ENCODE measurements at places on chromosomes 6 and 20.

DNA sequence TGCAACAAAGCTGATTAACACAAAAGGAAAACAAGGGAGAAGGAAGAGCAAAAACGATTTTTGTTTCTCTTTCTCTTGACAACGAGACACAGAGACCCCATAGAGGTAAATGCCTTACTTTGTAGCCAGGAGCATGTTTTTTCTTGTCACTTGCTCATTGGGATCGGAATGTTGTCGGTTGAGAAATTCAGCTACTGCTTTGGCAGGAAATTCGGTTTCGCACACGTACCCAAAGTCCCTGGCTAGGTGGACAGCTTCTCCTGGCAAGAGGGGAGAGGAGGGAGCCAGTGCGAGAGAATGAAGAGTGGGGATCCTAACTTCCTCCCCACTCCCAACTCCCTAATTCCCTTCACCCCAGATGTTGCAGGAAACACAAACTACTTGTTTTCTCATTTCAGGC is 14.5 kb downstream of the TFAP2A start:
- no peak for DNase-seq

DNA sequence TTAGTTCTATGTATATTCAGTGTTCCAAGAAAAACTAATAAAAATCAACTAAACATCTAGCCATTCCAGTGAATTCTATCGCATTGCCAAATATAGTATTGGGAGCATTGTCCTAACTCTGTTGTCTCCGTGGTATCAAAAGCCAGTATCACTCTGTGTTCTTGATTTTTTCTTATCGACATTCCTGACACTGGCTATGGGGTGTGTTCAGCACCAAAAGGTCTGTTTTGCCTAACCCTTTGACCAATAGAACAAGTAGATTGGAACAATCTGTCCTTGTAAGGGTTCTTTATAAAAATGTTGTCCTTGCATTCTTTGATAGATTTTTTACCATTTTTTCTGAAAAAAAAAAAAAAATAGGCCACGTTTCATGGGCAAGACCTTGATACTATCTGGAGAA is 161.5 kb downstream of the TSHZ2 start:
- DNase-seq: no peak

GRCh38 chr6:125571207-125571755 is 178.2 kb upstream of the HEY2 start:
- no peak for DNase-seq

- DNase-seq: no peak
Measured at GRCh38 chr6:136677822-136678221, 114.5 kb downstream of the MAP3K5 start.

DNA sequence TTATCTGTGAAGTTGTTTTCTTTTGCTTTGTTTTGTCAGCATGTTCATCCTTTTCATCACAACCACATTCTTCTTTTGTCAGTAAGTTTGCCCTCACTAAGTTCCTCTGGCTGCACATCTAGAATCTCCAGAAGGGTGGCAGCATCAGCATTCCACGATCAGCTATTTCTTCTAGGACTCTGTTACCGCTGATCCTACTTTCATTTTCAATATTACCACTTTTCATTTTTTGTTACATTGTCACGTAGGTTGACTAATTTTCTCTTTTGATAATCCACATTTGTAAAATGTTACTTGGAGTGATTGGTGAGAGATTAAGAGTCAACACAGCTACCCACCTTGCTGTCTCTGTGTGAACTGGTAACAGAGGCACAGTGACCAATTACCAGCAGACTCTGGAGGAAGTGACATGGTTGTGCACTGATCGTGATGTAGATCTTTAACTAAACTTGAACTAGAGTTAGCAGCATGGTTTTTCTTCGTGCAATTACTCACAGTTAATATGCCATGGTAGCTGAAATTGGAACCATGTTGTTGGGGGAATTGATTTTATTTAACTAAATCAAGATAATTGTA is 307.9 kb upstream of the SLC35B3 start:
- DNase-seq: no peak

DNA sequence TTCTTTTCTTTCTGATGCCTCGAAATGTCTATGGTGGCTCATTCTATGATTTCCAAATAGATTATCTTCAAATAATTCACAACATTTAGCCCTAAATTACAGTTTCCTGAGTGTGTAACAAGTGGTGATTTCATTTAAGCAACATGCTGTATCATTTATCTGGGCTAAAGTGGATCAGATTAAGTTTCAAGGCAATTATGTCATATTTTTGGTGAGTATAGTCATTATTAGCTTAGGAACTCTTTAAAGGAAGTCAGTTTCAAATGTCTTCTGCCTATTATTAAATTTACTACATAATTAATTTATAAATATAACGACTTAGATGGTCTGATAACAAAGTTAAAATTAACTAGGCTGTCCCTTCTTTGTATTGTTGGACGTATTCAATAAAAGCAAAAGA is 847.9 kb upstream of the FLRT3 start:
- no peak for DNase-seq

DNA sequence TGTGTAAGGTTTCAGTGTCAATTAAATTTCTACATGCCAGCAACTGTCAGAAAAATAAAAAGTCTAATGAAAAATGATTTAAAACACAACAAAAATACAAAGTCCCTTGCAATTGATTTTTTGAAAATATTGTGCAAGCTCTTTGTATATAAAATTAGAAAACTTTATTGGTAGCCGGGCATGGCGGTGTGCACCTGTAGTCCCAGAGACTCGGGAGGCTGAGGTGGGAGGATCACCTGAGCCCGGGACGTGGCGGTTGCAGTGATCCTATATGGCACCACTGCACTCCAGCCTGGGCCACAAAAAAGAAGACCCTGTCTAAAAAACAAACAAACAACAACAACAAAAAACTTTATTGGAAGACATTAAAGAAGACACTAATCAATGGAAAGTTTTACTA is 6.0 kb upstream of the OVOL2 start:
- no peak for DNase-seq

DNA sequence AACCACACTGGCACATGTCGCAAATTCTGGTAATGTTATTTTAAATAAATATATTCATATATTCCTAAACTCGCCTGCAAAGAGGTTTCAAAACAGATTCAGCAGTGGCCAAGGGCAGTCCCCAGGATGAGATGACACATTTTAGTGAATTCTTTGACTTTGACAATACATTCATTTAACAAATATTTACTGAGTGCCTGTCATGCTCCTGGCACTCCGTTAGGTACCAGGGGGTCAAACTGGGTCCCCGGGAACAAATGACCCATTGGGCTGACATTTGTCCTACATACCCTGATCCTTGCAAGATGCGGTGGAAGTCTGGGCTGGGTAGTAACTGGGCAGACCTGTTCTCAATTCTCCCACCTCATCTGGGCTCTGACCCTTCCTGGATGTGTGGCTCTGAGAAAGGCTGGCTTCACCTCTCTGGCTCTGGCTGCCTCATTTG is 74.9 kb downstream of the FYN start:
- no peak for DNase-seq

DNA sequence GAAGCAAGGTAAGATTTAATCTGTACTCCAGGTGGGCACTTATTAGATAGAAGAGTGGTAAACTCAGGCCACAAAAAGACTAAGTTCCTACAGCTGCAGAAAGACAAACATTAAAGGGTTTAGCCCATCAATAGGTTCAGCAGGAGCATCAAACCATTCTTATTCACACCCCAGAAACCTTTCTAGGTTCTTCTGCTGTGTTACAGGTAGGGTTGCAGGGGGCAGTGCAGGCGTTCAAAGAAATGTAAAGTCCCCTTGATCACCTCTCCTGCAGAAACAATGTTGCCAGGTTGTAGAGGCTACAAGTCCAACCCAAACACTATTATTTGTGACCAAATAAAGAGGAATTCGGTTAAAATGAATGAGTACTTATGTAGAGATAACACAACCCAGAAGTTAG is 31.8 kb downstream of the PHACTR1 start:
- DNase-seq: no peak

GRCh38 chr6:35209081-35209480 is 4.7 kb upstream of the SCUBE3 start:
- peak; percentile 33 for DNase-seq

DNA sequence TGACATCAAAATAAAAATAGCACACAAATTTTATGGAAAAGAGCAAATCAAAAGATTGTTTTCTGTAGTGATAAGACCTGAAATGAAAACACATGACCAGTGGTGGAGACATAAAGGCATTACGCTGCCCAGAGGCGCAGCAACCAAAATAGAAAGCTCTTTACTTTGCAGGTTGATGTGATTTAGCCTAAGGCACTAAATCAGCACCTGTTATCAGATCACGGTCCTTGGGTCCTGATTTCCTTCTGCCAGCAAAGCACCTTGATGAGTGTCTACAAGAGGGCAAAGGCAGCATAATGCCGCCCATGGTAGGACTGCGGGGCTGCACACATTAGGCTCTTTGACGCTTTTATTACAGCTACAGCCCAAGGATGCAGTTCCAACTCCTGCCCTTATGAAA is 19.3 kb upstream of the RAMACL start:
- no peak for DNase-seq

DNA sequence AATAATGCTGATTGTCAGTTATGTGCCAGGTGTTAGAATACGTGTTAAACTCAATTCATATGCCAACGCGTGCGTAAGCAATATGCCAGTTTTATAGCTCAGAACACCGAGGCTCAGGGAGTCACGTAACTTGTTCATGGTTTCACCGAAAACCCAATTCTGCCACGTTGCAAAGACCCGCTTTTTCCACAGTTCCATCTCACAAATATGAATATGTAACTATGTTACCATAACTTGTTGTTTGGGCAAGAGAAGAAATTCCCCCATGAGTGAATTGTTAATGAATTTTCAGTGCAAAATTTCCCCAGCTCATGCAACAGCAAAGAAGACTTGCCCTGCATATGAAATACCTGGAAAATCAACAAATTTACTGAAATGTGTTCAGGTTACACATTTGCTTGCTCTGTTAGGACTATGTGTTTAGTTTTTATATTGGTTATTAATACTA is 30.1 kb downstream of the SF3B5 start:
- DNase-seq: no peak

DNA sequence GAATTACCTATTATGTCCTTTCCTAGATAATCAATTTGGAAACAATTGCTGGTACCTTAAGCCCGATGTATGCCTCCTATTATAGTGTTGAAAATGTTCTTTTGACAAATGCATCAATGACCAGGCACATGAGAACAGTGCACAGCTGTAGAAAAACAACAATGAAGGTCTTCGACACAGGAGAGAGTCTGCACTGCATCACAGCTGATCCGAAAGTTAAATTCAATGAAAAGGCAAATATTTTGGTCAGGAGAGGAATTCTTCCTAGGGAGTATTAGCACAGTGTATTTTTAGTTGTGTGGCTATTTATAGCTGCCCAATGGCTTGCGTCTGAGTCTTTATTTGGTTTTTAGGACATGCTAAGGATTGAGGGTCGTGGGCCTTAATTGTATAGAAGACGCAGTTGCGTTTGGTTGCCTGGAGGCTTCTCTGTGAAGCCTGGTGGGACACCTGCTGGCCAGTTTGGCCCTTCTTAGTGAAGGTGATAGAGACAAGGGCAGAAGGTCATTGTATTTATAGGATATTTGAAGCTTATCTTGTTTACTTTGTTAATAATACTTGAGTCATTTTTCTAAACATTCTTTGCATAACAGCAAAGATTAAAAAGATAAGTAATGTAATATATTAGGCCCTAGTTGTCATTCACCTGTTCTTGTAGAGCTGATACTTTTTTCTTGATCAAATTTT is 72.3 kb downstream of the CDYL start:
- DNase-seq: no peak

DNA sequence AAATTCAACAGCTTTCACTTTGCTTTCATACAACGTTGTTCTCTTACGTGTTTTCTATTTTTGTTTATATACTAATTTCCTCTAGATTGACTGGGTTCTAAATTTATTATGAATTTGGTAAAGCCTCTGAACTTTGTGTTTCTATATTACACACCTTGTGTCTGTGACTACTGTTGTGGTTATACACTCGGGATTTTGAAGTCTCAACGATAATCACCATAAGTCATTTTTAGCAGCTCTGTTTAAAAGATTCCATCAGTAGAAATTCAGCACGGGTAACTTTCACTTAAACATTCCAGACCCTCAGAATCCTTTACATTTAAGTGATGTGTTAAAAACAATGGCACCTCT is 31.8 kb upstream of the HBS1L start:
- DNase-seq: no peak

- DNase-seq: no peak
Measured at GRCh38 chr6:74459260-74459659, 746.6 kb downstream of the COL12A1 start.

DNA sequence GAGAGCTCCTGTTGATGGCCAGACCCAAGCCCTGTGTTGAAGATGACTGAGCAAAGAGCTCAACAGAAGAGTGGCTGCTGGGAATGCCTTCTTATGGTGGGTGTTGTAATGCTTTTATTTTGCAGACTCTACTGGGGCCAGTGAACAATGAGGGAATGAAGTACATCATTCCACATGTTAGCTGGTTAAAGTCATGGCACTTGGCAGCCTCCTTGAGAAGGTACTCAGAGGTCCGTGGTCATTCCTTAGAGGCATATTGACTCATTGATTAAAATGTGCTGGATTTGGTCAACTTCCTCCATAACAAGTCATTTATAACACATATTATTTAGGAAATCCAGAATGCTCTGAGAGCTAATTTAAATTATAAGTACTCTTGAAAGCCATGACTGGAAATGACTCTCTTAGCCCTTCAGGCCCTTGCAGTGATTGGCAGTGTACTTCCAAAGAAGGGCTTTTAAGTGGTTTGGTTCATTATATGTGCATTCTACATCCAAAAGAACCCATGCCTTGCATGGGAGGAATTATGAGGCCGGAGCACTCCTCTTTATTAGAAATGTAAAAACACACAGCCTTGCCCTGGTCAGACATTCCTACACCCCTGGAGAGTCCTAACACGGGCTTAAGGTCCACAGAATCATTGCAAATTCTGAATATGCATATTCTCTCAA is 976.9 kb downstream of the KIF16B start:
- DNase-seq: no peak

DNA sequence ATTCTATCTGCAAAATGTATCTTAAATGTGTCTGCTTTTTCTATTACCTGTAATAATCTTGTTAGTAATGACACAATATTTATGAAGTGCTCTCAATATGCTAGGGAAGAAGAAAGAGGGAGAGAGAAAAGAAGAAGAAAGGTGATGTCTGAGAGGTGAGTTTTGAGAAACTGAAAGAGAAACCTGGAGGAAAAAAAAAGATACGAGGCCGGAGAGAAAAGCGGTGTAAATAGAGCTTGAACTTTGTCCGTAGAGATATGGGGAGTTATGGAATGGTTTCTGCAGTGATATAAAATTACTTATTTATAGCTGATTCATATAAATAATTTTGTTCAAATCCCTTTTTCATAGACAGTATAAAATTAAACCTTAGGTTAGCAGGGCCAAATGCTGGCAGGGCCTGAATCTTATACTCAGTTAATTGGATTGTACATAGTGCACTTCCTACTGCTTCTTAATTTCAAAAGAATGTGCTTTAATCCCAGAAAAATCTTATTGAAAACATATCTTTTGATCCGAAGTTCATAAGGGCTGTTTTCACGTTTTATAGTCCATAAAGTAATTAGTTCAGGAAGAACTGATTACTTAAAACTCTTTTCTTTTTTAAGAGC is 43.0 kb downstream of the MYB start:
- DNase-seq: no peak

- DNase-seq: no peak
Measured at GRCh38 chr6:56366141-56366852, 118.9 kb upstream of the COL21A1 start.

GRCh38 chr20:49228676-49229075 is 9.5 kb downstream of the DDX27 start:
- peak; percentile 38 for DNase-seq

GRCh38 chr6:14719270-14719669 is 526.6 kb upstream of the JARID2 start:
- DNase-seq: no peak
